ENCODE measurements at places on chromosomes 3 and 15.

DNA sequence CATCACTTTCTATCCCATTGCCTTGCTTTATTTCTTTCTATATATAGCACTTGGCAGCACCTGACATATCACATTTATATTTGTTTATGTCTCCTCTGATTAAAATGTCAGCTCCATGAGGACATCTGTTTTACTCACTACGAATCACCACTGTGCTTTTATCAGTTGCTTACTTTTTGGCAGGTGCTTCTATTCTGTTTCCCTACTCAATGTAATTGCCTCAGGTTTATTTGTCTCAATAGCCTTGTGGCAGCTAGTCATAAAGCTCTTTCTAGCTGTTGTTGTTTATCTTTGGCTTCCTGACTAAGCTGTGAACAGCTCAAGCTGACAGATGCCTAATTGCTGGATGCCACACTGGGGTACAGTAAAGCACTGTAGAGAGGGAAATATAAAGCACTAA lies 85.5 kb downstream of the VPS13C start:
- no peak overlapping the region for H3K4me3 ChIP-seq
- H3K4me1 ChIP-seq: no peaks in the 10 kb centered on the region
- no peaks in the 10 kb centered on the region for H3K27me3 ChIP-seq
- H3K27ac ChIP-seq: no peak overlapping the region

GRCh38 chr3:57864853-57865252 lies 108.7 kb downstream of the SLMAP start:
- H3K4me3 ChIP-seq: no peak overlapping the region
- H3K27me3 ChIP-seq: no peaks in the 10 kb centered on the region
- H3K4me1 ChIP-seq: no peaks in the 10 kb centered on the region

GRCh38 chr3:9196020-9196419 lies 53.4 kb downstream of the SRGAP3 start:
- H3K27ac ChIP-seq: no peak overlapping the region
- no peak for DNase-seq
- H3K36me3 ChIP-seq: no peaks in the 10 kb centered on the region
- no peaks in the 10 kb centered on the region for H3K4me1 ChIP-seq
- H3K4me3 ChIP-seq: no peak overlapping the region
- H3K27me3 ChIP-seq: no peaks in the 10 kb centered on the region

DNA sequence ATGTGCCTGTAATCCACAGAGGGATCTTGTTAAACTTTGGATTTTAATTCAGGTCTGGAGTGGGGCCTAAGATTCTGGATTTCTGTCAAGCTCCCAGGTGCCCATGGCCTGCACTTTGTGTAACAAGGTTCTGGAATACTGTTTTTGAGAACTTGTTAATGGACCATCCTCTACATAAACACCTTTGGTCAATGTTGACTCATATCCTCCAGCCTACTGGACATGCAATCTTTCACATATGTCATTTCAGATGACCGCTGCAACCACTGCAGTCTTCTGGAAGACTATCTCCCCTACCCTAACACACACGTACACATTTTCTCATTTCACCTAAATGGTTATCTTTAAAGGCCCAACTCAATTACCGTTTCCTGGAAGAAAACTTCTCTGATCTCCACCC lies 302.1 kb upstream of the TPRG1 start:
- DNase-seq: no peak
- H3K27me3 ChIP-seq: no peaks in the 10 kb centered on the region

- DNase-seq: no peak
- no peak overlapping the region for H3K4me3 ChIP-seq
- H3K4me1 ChIP-seq: no peaks in the 10 kb centered on the region
- H3K27me3 ChIP-seq: no peaks in the 10 kb centered on the region
- H3K36me3 ChIP-seq: no peaks in the 10 kb centered on the region
Observed at GRCh38 chr3:53721187-53722119, 124.8 kb downstream of the CHDH start.

GRCh38 chr15:45268135-45268534 lies 16.1 kb downstream of the SLC28A2 start:
- no peaks in the 10 kb centered on the region for H3K36me3 ChIP-seq
- H3K27ac ChIP-seq: no peak overlapping the region
- no peaks in the 10 kb centered on the region for H3K27me3 ChIP-seq

GRCh38 chr3:183895296-183895695 lies 10.6 kb upstream of the PARL start:
- no peak overlapping the region for H3K4me3 ChIP-seq
- no peak for DNase-seq
- no peaks in the 10 kb centered on the region for H3K36me3 ChIP-seq
- H3K4me1 ChIP-seq: peaks cover 8% of the 10 kb centered on the region
- no peak overlapping the region for H3K27ac ChIP-seq
- no peaks in the 10 kb centered on the region for H3K27me3 ChIP-seq

- H3K27me3 ChIP-seq: no peaks in the 10 kb centered on the region
- no peak overlapping the region for H3K27ac ChIP-seq
- no peaks in the 10 kb centered on the region for H3K36me3 ChIP-seq
- H3K4me1 ChIP-seq: no peaks in the 10 kb centered on the region
Observed at GRCh38 chr15:71567173-71567572, 243.2 kb upstream of the NR2E3 start.

- H3K36me3 ChIP-seq: no peaks in the 10 kb centered on the region
- no peak overlapping the region for H3K4me3 ChIP-seq
- no peaks in the 10 kb centered on the region for H3K4me1 ChIP-seq
- H3K27me3 ChIP-seq: no peaks in the 10 kb centered on the region
- H3K27ac ChIP-seq: no peak overlapping the region
Observed at GRCh38 chr3:128294999-128295468, 141.8 kb downstream of the EEFSEC start.

Measured in GM12878 (cell line).